ENCODE measurements at places on chromosomes 12 and 14.

DNA sequence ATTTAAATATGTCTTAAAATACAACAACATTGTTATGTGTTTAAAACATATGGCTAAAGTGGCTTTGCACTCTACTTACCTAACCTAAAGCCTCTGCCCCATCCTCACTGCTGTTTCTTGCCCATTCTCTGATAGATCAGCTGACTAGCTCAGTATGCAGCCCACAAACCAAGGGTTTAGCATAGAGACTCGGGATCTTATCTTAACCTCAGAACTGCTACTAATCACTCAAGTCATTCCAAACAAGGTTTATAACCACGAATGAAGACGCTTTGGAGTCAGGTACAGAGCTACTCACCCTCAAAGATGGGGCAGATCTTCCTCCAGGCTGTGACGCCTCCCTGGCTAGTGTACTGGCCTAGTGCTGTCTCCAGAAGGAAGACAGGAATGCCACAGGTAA lies 19.3 kb downstream of the SLC6A13 start:
- no peak for DNase-seq

GRCh38 chr12:131464081-131464480 lies 246.8 kb upstream of the SFSWAP start:
- DNase-seq, result no peak

GRCh38 chr12:58803908-58804307 lies 116.4 kb downstream of the LRIG3 start:
- DNase-seq, result no peak

GRCh38 chr12:53744751-53745150 lies 7.0 kb downstream of the CISTR start:
- DNase-seq, result no peak

GRCh38 chr12:68667291-68667690 lies 19.5 kb upstream of the NUP107 start:
- DNase-seq, result no peak

DNA sequence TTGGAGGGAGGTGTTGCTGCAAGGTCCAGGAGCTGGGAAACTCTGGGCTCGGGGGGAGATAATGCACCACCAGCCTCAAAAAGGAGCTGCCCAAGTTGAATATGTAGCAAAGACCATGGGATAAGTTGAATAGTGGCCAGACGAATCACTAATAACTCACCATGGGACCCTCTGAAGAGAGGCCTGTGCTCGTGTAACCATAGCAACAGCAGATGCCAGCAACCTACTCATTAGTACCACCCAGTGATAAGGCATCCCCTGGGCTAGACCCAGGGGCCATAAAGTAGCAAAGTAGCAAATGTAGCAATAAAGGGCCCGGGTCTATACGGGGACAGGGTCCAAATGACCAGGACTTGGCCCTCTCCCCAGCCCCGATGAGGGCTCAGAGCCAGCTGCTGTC lies 328.0 kb downstream of the DPF3 start:
- no peak for DNase-seq

DNA sequence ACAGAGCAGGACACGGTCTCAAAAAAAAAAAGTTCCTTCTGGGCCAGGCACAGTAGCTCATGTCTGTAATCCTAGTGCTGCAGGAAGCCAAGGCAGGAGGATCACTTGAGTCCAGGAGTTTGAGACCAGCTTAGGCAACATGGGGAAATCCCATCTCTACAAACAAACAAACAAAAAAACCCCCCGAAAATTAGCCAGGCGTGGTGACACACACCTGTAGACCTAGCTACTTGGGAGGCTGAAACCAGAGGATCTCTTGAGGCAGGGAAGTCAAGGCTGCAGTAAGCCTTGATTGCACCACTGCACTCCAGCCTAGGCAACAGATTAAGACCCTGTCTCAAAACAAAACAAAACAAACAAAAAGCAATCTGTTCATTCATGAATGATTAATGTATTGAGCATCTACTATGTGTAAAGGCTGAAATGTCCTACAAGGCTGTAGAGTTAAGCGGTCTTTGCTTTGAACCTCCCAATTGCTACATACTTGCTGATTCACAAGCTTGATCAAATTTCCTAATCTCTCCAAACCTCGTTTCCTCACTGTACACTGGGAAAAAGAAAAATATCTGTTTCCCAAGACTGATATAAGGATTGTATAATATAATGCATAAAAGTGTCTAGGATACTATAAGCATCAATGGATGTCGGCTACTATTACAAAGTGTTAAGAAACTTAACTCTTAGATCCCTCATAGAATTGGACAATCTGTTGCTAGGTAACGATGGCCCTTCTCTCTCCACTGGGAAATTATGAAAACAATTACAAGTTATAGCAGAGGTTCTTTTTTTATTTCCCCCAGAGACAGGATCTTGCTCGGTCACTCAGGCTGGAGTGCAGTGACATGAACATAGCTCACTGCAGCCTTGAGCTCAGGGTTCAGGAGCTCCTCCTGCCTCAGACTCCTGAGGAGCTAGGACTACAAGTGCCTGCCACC lies 7.9 kb upstream of the RILPL2 start:
- peak; percentile 87 for DNase-seq

- DNase-seq, result no peak
Observed at GRCh38 chr12:84357314-84357713, 555.3 kb downstream of the SLC6A15 start.

- peak; percentile 85 for DNase-seq
Observed at GRCh38 chr14:100297320-100298300, 8.6 kb downstream of the SLC25A29 start.

DNA sequence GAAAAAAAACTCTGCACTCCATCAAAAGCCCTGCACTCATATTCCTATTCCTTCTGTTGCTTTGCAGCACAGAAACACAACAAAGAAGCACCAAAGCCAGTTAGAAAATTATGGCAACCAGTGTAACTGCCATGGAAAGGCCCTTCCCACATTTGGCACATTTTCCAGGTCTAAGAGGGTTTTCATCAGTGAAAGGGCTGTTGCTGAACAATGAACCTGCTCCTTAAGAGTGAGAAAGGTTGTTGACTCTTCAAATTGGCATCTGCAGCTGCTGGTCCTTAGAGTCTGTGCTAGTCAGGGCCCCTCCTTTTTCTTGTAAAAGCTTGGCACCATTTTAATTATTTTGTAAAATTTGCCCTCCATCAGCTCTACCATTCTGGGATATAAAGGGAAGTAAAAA lies 378.7 kb upstream of the KITLG start:
- DNase-seq, result no peak

GRCh38 chr14:77403768-77404167 lies 19.6 kb downstream of the NOXRED1 start:
- no peak for DNase-seq

DNA sequence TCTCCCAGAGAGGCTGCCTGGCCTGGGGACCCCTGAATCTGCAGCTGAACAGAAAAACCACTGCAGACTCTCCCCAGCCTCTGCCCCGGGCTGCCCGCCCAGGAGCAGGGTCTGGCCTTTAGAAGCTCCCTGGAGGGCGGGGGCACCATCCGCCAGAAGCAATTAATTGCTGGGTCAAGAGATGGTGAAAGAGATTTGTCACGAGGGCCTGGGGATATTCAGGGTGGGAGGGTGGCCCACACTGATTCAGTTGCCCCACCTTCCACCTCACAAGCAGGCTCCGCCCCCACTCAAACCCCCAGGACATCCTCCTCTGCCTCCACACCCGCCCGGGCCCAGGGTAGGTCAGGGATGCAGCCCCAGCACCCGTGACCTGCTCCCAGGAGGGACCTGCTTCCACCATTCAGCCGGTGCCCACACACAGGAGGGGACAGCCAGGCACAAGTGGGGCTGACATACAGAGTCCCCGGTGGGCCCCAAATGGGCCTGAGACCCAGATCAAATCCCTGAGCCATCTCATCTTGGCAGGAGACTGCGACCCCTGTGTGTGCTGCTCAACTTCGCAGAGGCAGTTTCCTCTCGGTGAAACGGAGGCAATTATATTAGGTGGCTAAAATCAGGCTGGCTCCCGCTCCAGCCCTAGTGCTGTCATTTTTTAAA lies 23.0 kb downstream of the NCOR2 start:
- DNase-seq, result no peak

GRCh38 chr12:128813392-128813791 lies 10.4 kb downstream of the SLC15A4 start:
- DNase-seq, result no peak

GRCh38 chr12:53219292-53219955 lies 12.4 kb upstream of the ITGB7 start:
- no peak for DNase-seq

DNA sequence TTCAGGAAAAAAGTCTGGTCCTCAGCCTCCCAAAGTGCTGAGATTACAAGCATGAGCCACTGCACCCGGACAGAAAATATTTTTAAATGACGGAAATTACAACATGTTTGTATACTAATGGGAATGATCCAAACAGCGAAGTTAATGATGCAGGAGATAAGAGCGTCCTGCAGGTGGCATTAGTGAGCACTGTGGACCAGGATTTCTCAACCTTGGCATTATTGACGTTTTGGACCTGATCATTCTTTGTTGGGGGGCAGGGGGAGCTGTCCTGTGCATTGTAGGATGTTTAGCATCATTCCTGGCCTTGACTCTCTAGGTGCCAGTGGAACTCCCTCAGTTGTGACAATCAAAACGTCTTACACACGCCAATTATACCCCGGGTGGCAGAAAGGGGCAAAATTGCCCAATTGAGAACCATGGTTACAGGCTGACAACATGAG lies 34.1 kb downstream of the SCFD1 start:
- DNase-seq, result peak; percentile 44

- no peak for DNase-seq
Observed at GRCh38 chr14:103275000-103275399, 59.0 kb upstream of the EIF5 start.

- no peak for DNase-seq
Observed at GRCh38 chr12:108173160-108173559, 44.1 kb downstream of the WSCD2 start.

DNA sequence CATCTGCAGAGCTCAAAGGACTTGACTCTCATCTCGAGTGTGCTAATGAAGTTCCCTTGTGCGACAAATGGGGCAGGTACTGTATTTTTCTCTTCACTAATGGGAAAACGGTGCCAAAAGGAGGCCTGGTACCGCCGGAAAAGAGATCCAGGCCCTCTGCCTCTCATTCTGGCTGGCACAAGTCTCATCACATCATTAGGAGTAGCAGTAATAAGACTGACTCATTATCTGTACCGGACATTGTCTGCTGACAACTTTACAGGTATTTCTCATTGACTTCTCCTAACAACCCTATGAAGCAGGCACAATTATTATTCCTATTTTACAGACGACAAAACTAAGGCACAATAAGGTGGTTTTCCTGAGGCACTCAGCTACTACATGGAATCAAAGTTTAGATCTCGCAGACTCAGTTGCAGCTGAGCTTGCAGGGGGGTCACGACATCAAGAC lies 668 bp downstream of the APPL2 start:
- peak; percentile 8 for DNase-seq

DNA sequence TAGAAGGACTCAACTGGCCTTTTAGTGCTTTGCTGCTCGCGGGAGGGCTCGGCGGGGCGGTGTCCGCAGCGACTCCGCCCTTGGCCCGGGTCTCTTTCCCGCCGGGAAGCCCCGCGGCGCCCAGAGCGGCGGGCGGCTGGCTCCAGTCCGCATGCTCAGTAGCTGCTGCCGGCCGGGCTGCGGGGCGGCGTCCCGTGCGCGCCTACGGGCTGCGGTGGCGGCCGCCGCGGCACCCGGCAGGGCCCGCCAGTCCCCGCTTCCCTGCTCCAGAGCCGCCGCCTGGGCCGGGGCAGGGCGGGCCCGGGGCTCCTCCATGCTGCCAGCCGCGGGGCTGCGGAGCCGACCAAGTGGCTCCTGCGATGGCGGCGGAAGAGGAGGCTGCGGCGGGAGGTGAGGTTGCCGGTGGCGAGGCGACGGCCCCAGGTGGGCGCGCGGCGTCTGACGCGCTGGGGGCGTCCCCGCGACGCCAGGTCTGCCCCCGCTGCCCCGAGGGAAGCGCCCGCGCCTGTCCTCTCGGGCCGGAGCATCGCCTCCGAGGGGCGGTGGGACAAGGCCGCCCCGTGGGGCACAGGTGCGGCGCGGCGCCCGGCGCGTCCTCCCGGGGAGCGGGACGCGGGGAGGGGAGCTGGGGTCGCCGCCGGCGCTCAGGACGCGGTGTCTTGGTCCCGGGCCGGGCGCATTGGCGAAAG lies at the start of gene BMAL2:
Gene BMAL2 (plus strand): TSS at position 123 of the 689 bp plus-strand sequence. CDS start 237 bp downstream, at position 360.
- DNase-seq, result peak; percentile 23

DNA sequence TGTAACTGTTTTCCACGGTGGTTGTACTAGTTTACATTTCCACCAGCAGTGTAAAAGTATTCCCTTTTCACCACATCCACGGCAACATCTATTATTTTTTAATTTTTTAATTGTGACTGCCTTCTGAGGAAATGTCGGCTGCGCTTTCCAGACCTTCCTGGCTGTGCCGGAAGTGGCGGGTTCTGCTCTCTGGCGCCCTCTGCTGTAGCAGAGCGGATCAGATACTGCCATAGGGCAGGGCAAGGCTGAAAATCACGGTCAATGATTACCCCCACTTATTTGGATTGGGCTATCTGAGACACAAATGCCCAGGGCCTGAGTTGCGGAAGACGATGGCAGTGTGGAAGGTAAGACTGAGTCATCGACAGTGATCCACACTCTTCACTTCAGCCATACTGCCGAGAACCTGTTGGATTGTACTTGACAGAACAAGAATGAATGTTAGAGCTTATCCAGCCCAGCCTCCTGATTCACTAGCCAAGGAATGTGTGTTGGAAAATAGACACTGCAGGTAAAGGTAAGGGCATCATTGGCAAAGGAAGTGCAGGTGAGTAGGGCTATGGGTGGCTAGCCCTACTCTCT lies 124.2 kb downstream of the NTF3 start:
- no peak for DNase-seq

DNA sequence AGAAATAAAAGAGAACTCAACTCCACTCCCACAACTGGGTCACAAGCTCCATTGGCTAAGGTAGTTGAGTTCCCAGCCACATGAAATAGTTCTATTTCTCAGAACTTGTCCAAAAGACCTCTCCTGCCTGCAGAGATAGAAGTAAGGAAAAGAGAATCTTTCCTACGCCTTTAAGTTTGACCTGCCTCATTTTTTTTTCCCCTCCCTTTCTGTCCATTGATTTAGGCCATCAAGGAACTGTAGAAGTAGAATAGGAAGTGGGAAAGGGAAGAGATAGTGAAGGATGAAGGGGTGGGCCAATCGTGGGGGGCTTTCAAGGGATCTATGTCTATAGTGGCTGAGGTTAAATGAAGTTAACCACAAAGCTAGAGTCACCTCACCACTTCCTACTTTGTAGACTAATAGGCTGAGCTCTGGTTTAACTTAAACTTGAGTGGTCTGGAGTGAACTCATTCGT lies 13.9 kb upstream of the NUDT4 start:
- DNase-seq, result no peak

DNA sequence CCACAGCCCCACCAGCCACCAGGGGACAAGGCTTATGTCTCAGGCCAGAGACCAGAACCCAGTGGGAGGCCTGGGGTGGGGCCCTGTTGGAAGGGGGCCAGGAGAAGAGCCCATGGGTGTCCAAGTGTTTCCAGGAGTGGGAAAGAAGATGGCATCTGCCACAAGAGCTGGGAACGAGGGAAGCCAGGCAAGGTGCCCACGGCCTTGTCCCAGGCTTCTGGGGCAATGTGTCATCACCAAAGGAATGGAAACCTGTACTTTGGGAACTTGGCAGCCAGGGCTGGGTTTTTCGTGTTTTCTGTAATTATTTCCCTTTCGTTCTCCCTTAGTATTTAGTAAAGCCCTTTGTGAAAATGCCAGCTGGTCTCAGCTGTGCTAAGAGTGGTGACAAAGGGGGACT lies 5.3 kb upstream of the PGF start:
- DNase-seq, result no peak

GRCh38 chr12:66590275-66590985 lies 88.4 kb downstream of the GRIP1 start:
- DNase-seq, result no peak

GRCh38 chr12:71828813-71829212 lies 10.7 kb upstream of the TBC1D15 start:
- no peak for DNase-seq

All from CD14-positive monocyte (primary cell).